Stimulated activated CD4-positive, alpha-beta T cell treated with anti-CD3 and anti-CD28 coated beads, Interleukin-12 subunit alpha, Interleukin-12 subunit beta, amount 100 ng/mL, for 4 hours (primary cell): ENCODE measurements at places on chromosomes 3 and 15.

GRCh38 chr3:112321867-112322652 lies 10.9 kb upstream of the CD200 start:
- no peak for DNase-seq

DNA sequence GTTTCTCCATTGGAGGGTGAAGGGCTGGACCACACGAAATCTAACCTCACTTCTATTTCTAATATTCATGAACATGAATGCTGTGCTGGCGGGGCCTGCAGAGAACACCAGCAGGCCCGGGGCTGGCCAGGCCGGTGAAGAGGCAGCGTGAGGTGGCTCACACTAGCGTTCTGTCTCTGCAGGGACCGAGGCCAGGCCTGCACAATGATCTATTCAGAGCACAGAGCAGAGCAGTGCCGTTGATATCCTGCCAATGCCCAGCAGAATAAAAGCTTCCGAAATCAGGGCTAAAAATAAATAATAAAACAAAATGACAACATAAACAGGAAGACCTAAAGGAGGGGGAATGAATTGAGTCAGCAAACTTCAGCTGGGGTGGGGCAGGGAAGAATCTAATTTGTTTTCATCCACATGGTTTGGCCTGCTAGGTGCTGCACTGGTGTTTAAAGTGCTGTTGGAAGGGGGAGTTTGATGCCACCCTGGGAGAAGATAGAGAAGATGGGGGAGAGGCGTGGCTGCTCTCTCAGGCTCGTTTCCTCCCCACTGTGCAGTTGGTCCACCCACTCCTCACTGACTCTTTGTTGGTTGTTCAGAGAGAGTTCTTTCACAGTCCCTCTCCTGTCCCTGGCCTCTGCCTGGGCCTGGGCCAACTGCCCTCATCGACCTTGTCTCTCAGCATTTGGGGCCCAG lies 837.1 kb downstream of the AGBL1 start:
- no peak for DNase-seq

GRCh38 chr3:73623346-73623745 lies 1.4 kb downstream of the PDZRN3 start:
- no peak for DNase-seq

DNA sequence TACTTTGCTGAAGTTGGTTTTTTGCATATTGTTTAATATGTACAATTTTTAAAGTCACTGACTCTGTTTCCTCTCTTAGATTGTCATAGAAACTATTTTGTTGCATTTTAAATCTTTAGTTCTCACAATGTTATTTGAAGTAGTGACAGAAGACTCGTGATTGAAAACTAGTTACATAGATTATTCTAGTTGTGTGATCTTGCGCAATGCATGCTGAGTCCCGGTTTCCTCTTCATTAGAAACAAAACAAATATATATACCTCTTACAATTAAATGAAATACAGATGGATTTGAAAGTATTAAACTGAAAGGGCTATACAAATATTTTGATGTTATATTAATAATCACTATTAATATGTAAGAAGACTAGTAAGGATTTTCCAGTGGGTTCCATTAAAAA lies 333.0 kb downstream of the LPP start:
- DNase-seq, result no peak

DNA sequence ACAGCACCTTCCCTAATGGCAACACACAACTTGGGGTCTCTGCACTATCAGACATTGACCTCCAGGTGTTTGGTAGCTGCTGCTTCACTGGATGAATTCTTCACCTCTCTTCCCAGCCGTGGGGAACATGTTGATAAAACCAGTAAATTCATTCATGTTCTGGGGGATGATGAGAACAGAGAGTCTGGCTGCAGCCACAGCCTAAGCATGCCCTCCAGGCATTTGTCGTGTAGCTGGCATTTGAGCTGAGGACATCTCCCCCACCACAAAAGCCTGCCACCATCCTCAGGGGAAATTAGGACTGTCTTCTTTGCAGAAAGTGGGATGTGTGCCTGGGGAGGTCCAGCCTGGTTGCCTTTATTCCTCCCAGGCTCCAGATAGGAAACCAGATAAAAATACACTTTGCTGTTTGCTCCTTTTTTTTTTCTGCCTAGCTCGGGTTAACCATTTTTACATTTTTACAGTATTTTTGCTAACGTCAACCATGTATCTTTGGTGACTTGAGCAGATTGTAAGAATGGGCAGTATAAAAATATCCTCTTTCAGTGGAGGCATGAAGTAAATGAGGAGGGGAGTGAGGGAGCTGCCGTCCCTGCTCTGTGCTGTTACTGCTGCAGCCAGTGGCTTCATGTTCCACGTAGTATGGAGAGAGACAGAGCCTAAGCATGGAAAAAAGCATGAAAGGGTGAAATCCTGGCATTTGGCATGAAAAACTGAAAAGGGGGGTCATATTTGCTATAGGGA lies 444.0 kb downstream of the EPHB1 start:
- DNase-seq, result no peak

- DNase-seq, result no peak
These were observed 49.8 kb downstream of the SGO1 start for GRCh38 chr3:20136231-20136630.

GRCh38 chr3:131690800-131691199 lies 188.0 kb upstream of the MRPL3 start:
- no peak for DNase-seq

GRCh38 chr3:141485641-141486495 lies 959 bp upstream of the RASA2 start:
- DNase-seq, result no peak

GRCh38 chr3:53324105-53324504 lies 23.2 kb downstream of the DCP1A start:
- no peak for DNase-seq

- DNase-seq, result no peak
These were observed 73.8 kb downstream of the FHIT start for GRCh38 chr3:61177450-61177849.

DNA sequence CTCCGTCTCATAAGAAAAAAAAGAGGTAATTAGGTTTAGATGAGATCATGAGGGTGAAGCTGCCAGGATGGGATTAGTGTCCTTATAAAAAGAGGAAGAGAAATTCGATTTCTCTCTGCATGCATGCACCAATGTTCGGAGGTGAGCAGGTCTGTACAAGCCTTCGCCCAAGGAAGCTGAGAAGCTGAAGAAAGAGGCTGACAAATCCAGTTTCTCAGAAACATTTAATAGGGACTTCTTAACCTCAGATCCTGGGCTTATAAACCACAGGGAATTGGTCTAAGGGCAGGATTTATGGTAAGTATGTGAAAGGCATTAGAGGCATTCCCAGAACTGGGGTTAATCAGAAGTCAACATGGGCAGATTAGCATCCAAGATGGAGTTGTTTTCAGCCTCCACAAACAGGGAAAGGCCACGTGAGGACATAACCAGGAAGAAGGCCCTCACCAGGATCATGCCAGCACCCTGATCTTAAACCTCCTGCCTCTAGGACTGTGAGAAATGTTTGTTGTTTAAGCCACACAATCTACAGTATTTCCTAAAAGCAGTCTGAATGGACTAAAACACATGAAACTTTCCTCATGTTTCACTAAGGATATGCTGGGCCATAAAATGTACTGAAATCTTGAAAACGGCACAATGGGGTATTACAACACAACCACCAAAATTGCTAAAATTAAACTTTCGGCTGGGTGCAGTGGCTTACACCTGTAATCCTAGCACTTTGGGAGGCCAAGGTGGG lies 11.3 kb downstream of the SHISA5 start:
- no peak for DNase-seq

DNA sequence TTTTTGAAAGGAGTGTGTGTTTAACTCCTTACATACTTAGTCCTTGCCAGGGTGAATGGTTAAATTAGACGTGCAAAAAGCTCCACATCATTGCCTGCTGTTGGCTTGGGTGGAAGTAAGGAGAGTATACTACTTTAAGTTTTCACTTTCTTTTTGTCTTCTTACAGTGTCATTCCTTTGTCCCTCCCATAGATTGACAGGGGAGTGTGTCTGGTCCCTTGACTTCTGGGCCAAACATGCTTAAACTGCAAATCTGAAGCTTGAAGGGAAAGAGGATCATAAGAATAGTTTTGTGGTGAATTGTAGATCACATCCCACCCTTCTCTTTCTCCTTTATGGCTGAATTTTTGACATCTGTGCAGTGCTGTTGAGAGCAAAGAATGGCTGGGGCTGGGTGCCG lies 355.8 kb upstream of the C2CD4B start:
- DNase-seq, result no peak

DNA sequence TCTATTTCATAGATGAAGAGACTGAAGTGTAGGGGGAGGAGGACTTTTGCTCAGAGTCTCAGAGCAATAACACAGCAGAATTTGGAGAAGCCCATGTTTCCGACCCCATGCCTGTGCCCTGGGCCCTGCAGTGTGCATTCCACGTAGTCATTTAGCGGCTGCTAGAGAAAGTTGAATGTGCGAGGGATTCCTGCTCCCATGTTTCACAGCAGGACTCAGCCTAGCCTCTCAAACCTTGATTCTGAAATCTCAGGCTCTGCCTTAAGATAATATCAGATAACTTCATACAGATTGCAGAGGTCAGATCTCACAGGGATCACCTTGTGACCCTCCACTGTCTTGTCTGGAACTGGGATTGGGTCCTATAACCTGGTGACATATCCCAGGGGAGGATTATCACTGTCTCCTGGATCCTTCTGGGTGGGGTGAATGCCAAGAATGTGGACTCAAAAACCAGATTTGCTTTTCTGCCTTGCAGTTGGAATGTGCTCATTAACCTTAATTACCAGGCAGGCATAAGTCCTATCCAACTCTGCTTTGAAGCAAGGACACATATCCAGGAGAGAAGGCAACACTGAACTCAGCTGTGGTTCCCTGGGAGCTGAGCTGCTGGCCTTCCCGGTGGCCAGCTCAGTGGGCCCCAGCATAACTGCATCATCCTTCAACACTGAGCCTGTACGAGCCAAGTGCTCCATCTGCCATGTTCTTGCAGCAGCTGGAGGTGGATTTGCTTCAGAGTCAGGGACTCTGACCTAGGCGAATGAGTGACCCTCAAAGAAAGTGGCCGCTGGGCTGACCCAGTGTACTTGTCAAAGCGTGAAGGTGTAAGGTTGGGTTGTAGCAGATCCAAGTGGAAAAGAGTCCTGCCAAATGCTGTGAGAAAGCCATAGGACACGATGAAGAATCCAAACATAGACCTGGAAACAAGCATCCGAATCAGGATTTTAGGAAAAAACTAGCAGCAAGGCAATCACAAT lies 43.0 kb downstream of the CTXND1 start:
- DNase-seq, result no peak
